ENCODE measurements at places on chromosomes 3 and 15.

- DNase-seq, result no peak
Observed at GRCh38 chr15:45457220-45457619, 65.3 kb downstream of the SLC30A4 start.

DNA sequence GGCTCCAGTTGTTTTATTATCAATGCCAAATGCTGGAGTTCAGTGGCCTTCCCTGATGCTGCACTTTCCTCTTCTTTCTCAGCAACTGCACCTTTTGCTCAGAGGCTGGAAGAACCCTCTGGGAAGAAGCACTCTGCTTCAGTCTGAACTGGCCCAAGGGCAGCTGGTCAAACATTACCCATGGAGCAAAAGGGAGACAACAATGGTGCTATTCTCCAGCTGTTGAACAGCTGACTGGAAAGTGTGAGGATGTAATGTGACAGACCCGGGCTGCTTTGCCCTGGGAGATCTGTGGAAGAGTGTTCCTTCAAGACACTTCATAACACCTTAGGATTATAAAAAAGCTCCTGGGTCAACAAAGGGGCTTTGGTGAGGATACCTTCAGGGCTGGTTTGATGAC lies 84.9 kb downstream of the EPHB1 start:
- no peak for DNase-seq

GRCh38 chr15:52787549-52788098 lies 2.5 kb downstream of the ONECUT1 start:
- DNase-seq, result no peak

- DNase-seq, result no peak
Observed at GRCh38 chr15:34025252-34025651, 13.8 kb downstream of the AVEN start.
